ENCODE measurements at places on chromosomes 13 and 19.

DNA sequence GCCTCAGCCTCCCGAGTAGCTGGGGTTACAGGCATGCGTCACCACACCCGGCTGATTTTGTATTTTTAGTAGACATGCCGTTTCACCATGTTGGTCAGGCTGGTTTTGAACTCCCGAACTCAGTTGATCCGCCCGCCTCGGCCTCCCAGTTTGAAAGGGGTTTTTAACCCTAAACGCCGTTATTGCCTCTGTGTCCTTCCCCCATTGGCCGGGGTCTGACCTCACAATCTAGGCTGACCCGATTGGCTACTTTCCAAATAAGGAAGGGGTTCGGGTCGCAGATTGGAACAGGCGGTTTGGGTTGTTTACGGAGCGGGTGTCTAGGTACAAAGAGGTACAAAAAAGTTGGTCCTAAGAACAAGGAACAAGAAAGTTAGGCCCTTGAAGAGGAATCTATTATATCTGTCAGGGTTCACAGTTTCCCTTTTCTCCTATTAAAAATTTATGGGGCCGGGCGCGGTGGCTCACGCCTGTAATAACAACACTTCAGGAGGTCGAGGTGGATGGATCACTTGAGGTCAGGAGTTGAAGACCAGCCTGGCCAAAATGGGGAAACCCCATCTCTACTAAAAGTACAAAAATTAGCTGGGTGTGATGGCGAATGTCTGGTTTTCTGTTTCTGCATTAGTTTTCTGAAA lies 1.0 kb downstream of the ZNF253 start:
- DNase-seq: peak; percentile 16

- peak; percentile 56 for DNase-seq
Observed at GRCh38 chr19:19224852-19225494, 13.2 kb downstream of the NCAN start.

DNA sequence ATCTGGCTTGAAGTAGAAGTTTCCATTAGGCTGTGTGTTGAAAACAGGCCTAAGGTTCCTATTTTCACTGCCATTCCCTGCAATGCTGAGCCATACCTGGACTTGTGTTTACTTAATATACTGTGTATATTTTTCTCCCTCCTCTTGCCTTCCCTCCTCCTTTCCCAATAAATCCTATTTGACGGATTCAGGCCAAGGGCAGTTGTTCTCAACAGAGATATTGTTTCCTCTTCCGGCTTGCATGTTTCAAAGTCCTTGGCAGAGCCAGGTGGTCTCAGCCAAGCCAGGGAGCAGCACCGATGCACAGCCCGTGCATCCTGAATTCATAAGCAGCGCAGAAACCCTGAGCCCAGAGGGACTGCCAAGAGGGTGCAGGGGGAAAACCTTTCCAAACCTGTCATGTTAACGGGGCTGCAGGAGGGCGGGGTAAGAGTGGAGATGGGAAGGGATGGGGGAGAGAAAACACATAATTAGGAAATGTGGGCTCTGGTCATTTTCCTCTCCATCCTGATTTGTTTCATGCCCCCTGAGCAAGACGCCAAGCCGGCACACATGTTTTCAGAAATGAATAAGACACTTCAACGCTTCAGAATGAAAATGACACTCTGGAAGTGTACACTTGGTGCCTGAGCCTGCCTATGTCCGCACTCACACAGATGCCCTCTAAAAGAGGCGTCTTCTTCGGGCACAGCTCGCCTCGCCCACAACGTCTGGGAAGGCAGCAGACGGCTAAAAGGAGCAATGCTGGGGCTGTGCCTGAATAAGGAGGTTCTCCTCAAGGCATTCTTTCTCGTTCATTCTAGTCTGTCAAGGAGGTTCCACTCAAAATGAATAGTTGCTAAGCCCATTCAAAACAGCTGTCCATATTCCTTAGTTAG lies 149.3 kb upstream of the UBL3 start:
- DNase-seq: no peak

DNA sequence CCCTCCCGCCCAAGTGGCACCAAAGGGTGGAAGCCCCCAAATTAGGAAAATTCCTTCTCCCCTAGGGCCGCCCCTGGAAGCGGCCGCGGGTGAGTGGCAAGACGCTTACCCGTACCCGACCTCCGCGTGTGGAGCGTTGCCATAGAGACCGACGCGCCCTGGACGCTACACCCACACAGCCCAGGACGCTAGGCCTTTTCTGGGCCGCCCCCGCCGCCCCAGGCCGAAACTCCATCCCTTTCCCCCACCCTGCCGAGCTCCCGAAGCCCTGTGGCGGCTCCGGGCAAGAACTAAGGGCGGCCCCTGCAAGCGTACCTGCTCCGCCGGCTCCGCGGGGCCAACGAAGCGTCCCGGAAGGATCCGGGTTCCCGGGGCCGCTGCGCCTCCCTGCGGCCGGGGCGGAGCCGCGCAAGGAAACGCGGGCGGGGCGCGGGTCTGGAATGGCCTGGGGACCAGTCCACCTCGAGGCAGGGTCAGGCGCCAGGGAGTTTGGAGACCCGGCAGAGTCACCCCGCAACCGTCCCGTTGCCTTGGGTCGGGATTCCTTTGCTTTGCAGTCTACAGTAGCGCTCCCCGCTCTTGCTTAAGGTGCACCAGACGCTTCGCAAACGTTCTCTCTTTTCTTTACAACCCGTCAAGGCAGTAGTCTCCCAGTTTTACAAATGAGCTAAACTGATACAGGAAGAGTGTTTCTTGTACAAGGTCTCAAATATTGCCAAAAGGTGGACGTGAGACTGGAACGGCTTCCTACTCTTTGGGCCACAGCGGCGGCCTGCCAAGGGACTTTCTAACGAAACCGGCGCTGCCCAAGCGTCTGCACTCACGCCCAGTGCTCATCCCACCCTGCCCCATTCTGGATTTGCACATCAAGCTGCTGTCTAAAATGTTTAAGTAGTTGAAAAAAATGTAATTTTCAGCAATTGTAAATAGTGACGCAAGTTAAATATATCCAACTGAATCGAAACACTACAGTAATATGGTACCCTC lies at the start of gene NEK5:
TSS of gene NEK5 (minus strand) at position 360 of the 987 bp plus-strand sequence. CDS start 1,591 bp downstream, outside the sequence.
- peak; percentile 29 for DNase-seq

Measured in activated CD8-positive, alpha-beta memory T cell treated with anti-CD3 and anti-CD28 coated beads for 48 hours (primary cell).